ENCODE measurements at places on chromosomes 13 and 19.

DNA sequence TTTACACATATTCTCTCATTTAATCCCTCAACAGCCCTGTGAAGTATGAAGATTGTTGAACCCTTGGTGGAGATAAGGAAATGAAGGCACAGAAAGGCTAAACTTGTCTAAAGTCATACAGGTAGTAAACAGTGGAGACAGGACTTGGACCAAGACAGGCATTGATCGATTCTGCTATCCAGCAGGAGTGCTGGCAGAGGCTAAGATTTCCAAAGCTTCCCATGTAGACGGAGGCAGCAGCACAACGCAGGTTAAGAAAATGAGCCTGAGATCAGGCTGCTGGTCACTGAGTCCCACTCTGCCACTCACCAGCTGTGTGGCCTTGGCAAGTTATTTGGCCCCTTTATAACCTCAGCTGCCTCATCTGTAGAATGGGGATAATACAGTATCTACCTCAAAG lies 85.4 kb upstream of the SLC15A1 start:
- DNase-seq: no peak

GRCh38 chr13:21318891-21319532 lies 140.1 kb downstream of the ZDHHC20 start:
- DNase-seq: no peak

- DNase-seq: no peak
Measured at GRCh38 chr19:54430306-54431254, 15.3 kb downstream of the TTYH1 start.

GRCh38 chr19:45385392-45386221 lies 15.2 kb upstream of the ERCC2 start:
- no peak for DNase-seq

- DNase-seq: peak; percentile 12
Measured at GRCh38 chr19:9431475-9431874, 3.9 kb downstream of the ZNF266 start.

DNA sequence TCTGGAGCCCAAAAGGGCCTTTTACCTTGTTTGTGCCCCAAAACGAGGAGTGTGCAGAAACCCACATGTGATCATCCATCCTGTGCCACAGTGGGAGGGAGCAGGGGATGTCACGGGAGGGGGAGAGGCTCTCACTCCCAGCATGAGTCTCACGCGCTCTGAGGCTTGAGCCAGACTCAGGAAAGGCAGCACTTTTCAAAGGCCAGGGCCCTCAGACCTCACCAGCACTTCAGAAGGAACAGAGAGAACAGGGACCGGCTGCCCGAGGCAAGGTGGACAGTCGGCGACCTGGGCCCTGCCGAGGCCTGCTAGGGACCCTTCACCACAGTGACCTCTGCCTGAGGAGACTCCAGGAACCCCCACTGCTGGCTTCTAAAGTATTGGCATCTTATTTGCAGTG lies 71.7 kb upstream of the WASF3 start:
- DNase-seq: no peak

DNA sequence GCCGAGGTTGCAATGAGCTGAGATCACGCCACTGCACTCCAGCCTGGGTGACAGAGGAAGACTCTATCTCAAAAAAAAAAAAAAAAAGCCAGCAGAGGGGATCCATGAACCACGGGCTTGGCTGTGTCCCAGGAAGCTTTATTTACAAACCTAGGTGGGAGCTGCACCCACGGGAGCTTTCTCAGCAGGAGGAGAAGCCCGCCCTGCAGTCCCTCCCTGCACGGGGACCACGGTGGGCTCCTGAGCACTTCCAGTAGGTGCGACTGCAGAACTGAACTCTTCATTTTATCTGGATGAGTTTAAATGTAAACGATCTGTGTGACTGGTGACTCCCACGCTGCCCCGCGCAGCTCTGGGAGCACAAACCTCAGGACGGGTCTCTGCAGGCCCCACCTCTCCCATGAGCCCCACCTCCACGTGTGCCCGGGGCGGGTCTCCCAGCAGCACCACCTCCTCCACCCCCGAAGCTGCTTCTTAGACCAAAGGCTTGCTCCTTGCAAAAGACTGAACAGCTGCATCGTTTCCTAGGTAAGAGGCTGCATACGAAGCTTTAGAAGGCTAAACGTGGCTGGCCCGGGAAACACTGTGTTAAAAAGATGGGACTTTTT lies 66.4 kb downstream of the SPACA7 start:
- no peak for DNase-seq

- DNase-seq: no peak
Measured at GRCh38 chr13:109707044-109707741, 79.2 kb downstream of the IRS2 start.

- DNase-seq: no peak
Measured at GRCh38 chr13:52449331-52450011, 963 bp downstream of the VPS36 start.

- no peak for DNase-seq
Measured at GRCh38 chr13:72199640-72200039, 332.6 kb upstream of the DACH1 start.

DNA sequence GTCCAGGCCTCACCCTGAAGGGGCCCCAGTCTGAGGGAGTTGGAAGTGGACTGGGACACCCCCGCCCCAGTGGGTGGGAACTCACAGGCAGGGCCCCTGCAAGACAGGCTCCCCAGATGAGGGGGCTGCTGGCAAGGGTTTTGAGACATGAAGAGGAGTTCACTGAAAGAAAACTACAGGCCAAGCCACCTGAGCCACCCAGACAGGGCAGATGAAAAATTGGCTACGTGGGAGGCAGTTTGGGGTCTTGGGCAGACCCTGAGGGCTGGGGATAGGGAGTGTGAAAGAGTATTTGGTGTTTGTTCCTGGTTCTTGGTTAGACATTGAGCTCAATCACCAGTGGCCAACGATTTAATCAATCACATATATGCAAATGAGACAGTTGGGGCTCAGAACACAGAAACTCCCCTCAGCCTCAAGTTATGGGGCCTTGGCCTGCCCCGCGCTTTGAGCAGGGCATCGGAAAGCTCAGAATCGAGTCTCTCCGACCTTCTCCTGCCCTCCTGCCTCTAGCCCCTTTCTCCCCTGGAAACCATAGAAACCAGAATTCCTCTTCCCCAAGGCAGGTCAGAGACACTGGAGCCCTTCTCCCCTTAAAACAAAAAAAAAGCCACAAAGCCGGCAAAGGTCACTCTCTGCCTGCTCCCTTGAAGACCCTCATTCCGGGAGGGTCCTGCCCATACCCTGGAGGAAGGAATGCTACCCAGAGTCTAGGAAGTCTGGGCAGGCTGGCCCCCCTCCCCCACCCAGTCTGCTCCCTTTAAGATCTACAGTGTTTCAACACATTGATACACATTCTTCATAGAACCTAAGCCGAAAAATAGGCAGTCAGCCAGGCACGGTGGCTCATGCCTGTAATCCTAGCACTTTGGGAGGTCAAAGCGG lies 1.3 kb upstream of the ISYNA1 start:
- DNase-seq: no peak

- no peak for DNase-seq
Measured at GRCh38 chr19:8877854-8878705, 45.9 kb downstream of the MBD3L1 start.

DNA sequence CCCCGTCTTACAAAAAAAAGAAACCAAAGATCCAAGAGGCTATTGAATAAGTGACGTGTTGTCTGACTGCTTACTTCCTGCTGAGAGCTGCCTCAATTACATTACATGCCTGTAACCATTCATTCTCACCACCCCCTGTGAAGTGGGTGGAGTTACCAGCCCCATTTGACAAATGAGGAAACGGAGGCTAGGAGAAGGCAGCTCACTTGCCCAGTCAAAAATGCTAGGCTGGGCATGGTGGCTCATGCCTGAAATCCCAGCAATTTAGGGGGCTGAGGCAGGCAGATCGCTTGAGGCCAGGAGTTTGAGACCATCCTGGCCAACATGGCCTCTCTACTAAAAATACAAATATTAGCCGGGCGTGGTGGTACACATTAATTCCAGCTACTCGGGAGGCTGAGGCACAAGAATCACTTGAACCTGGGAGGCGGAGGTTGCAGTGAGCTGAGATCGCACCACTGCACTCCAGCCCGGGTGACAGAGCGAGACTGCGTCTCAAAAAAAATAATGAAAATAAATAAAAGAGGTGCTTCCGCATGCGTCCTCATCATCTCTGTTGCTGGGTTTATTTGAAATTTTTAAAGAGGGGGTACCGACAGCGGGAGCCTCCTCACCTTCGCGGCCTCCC lies 499 bp downstream of the LSM7 start:
- DNase-seq: no peak

DNA sequence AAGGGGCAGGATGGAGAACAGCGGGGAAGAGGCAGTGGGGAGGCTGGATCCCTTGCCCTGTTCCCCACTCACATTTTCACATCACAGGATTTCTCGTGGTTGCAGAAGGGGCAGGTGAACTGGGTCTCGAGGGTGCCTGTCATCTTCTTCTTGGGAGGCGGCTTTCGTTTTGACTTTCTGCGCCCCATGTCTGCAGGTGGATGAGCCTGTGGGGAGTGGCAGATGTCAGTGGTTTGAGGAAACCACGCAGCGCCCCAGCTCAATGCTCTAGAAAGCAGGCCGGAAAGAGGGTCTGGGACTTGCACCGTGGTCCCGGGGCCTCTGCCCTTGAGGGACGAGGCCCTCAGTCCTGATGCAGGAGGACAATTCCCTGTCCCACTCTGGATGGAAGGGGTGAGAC lies 4.9 kb downstream of the ELOF1 start:
- no peak for DNase-seq

DNA sequence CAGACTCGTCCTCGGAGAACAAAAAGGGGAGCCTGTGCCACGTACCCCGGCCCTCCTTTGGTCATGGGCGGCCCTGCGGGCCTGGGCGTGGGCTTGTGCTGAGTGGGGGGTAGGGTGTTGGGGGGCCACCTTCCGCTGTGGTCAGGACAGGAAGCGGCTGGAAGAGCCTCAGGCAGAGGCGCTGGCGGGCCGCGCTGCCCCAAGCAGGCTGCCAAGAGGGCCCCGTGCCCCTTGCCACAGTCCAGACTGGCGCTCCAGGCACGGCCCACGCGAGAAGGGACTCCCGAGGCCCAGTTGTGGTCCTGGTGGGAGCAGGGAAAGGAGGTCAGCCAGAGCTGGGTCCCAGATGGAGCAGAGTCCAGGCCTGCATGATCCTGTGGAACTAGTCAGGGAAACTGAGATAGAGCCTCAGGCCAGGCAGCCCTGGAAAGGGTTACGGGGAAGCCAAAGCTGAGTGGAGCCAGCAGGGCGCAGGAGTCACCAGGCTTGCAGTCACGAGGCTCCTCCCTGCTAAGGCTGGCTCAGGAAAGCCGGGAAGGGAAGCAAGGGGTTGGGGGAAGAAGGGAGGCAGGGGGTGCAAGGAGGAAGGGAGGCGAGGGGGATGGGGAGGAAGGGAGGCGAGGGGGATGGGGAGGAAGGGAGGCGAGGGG lies 135.0 kb downstream of the CRYL1 start:
- no peak for DNase-seq

DNA sequence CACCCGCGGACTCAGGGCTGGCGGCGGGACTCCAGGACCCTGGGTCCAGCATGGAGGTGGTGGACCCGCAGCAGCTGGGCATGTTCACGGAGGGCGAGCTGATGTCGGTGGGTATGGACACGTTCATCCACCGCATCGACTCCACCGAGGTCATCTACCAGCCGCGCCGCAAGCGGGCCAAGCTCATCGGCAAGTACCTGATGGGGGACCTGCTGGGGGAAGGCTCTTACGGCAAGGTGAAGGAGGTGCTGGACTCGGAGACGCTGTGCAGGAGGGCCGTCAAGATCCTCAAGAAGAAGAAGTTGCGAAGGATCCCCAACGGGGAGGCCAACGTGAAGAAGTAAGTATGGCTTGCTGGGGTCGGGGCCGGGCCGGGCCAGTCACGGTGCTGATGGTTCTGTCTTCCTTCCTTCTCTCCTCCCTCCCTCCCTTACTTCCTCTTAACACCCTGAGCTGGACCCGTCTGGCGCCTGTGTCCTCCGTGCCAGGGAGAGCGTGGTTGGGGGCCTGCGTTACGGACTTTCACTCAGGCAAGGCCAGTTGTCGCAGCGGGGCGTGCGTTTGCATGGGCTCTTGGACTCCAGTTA lies 1.4 kb downstream of the STK11 start:
- no peak for DNase-seq

- DNase-seq: no peak
Measured at GRCh38 chr19:4038661-4039423, 27.9 kb downstream of the ZBTB7A start.

GRCh38 chr13:64934569-64935362 lies 2295.4 kb downstream of the PCDH9 start:
- DNase-seq: no peak

GRCh38 chr19:34471906-34472700 lies 9.5 kb upstream of the WTIP start:
- no peak for DNase-seq

DNA sequence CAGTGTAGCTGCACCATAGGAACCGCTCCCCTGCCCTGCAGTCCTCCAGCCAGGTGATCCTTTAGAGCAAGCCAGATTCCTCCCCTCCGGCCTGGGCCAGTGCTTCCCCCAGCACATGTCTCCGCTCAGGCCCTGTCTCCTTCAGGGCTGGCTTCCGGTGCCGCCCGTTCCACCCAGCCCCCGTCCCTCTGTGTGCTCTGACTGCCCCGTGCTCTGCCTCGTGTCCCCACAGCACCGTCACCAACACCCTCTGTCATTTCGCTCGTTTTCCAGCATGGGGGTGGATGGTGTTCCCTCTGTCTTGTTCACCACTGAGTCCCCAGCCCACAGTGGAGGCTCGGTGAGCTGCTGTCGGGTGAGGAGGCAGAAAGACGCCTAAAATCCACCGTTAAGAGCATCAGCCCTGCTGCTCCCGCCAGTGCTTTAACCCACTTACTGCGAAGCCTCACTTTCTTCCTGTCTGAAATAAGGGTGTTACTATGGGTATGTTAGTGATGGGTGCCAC lies 54.5 kb downstream of the TSSK6 start:
- DNase-seq: no peak

GRCh38 chr19:51822325-51822724 lies 27.4 kb downstream of the FPR3 start:
- no peak for DNase-seq

DNA sequence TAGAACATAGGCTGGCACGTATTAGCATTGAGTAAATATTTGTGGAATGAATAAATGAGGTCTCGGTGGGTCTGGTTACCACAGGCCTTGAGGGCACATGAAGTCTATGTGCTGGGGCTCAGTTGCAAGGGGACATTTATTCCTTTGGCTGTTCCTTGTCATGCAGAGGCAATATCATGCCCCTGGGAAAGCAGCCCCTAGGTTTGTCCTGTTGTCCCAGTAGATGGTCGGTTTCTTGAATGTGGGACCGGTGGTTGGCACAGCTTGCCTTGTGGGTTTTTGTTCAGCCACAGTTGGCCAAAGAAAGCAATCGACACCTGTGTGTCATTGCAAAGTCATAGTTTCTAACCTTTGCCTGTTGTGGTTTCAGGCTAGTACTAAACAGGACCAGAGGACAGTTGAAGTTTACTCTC lies 24.7 kb upstream of the GPR183 start:
- no peak for DNase-seq

GRCh38 chr19:19211499-19212420 lies at the start of gene NCAN:
TSS of gene NCAN (plus strand) at chr19:19211958. CDS start at chr19:19216954, 4,996 bp downstream.
- no peak for DNase-seq
